ENCODE measurements at places on chromosomes 11 and 22. TPM values are rescaled to one million over a fixed set of nuclear protein-coding genes. Genes with fewer than 3 reads are reported as not detected.

DNA sequence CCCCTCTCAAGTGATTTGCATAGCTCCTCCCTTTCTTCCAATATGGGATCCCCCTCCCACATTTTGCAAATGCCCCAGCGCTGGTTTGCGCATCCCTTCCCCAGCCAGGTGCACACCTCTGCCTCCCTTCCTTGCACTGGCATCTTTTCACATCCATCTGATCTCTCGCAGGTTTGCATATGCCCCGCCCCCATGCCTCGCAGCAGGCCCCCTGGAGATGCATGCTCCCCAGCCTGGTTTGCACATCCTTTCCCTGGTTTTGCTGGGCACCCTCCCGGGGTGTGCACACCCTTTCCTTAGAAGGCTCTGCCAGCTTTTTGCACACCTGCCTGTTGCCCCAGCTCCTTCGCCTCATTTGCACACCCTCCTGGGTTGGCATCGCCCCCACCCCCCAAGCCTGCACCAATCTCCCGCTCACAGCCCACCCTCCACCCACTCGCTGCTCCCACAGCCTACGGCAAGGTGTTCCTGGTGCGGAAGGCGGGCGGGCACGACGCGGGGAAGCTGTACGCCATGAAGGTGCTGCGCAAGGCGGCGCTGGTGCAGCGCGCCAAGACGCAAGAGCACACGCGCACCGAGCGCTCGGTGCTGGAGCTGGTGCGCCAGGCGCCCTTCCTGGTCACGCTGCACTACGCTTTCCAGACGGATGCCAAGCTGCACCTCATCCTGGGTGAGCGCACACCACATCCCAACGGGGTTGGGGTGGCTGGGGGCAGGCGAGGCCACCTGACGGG is 917 bp downstream of the RPS6KA4 start:
- DNase-seq = no peak

GRCh38 chr11:114416441-114416961 is 16.0 kb downstream of the RBM7 start:
- no peak for DNase-seq

DNA sequence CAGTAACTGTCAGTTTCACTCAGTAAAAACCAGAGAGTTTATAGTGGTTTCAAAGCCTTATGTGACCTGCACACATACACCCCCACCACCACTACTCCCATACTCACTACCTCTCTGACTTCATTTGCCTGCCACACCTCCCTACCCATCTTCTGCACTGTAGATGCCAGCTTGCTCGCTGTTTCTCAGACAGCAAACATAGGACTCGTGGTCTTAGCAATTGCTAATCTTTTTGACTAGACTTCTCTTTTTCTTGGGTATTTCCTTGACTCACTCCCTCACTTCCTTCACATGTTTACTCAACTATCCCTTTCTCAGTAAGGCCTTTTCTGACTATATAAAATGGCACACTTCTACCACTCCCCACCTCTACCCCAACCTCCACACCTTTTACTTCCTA is 27.8 kb downstream of the CEP295 start:
- no peak for DNase-seq

- no peak for DNase-seq
Measured at GRCh38 chr22:39617342-39617741, 46.8 kb downstream of the CACNA1I start.

The SYT9 gene
- total RNA-seq = 0.42 TPM

DNA sequence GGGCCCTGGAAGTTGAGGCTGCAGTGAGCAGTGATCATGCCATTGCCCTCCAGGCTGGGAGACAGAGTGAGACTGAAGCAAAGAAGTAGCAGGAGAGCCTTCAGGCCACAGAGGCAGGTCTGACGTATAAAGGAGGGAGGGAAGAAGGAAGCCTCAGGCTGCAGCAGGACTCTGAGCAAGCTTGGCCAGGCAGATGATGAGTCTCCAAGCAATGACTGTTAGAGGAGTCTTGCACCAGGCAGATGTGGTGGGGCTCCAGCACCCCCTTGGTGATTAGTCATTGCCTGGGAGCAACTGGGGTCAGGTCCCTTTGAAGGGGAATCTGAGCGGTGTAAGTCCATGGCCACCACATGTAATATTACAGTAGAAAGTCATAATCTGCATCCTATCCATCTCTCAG is 36.6 kb upstream of the NFAM1 start:
- no peak for DNase-seq

The VWCE gene
- total RNA-seq = 40.1 TPM

DNA sequence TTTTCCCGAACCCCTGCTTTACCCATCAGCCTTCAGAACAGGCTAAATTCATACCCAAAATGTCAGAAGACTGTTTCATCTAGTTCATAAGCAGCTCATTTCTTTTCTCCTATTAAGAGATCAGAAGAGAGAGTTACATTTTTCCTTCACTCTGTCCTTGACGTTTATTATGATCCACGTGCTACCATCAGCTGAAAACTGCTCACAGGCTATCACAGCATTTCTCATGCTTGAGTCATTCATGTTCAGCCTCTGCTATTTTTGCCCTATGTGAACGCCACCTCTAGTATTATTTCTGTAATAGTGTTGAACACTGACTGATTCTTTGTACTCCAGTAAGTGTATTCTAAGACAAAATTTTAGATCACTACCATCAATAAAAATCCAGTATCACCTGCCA is 51.9 kb downstream of the SLC1A2 start:
- DNase-seq = no peak

The THY1 gene
- 0.44 TPM for total RNA-seq

DNA sequence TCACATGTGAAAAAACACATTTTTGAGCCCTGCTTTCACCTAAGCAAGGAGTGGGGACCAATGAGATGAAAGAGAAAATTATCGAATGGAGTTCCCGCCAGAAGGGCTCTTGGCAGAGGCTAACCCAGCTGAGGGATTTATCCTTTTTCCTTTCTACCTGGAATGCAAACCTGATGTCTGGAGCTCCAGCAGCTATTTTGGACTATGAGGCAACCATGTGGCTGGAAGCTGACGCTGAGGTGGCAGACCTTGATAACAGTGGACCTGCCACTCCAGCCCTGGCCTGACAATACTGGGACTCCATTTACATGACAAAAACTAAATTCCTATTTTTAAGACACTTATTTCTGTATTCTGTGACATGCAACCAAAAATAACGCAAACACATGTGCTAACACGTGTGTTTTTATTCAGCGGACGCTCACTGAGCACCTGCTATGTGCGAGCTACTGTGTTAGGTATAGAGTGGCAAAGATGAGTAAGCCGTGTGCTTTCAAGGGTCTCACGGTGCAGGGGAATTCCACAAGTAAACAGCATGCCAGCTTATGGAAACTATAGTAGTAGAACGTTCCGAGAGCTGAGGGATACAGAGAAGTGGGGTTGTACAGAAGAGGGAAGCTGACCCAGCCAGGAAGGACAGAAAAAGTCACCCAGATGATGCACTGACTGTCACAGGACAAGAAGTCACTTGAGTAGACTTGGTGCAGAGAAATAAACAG is 19.1 kb upstream of the ISX start:
- no peak for DNase-seq

DNA sequence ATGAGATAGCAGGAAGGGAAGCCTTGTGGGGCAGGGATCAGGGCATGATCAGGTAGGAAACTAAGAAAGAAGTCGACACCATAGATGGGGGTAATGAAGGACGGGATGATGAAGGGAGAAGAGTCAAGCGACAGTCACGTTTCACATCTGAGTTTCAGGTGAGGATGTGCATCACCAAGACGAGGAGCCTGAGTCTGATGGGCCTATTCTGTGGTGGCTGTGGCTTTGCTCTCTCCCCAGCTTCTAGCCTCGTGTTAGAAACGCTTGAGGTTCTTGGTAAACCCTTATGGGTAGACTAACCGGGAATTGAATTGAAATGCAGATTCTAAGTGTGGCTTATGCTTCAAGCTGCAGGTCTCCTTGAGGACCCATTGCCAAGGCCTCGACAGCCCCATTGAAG is 45.6 kb upstream of the LMO1 start:
- DNase-seq = no peak

GRCh38 chr22:37995460-37995859 is 11.1 kb upstream of the SOX10 start:
- no peak for DNase-seq

DNA sequence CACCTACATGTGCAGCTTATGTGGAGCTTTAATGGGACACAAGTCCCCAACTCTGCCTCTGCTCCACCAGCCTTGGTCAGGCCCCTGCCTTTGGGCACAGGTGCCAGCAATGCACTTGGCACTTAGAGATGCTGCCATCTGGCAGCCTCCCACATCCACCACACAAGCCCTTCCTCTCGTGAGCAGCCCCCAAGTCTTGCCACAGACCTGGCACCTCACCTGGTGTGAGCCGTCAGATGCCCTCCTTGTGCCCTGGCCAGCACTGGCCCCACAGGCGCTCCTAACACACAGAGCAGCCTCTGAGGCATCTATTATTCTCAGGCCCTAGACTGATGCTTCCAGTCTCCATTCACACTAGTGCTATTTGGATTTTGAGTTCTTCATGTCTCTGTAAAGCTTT is 24.5 kb upstream of the SERPIND1 start:
- no peak for DNase-seq

GRCh38 chr11:130737041-130737830 is 179.0 kb downstream of the SNX19 start:
- DNase-seq = no peak

The CTSW gene
- not detected for total RNA-seq

The YPEL4 gene
- total RNA-seq = 0.22 TPM

GRCh38 chr11:6617315-6617781 is 1.9 kb downstream of the TPP1 start:
- no peak for DNase-seq

- no peak for DNase-seq
Measured at GRCh38 chr11:90753546-90753945, 530.7 kb upstream of the CHORDC1 start.

DNA sequence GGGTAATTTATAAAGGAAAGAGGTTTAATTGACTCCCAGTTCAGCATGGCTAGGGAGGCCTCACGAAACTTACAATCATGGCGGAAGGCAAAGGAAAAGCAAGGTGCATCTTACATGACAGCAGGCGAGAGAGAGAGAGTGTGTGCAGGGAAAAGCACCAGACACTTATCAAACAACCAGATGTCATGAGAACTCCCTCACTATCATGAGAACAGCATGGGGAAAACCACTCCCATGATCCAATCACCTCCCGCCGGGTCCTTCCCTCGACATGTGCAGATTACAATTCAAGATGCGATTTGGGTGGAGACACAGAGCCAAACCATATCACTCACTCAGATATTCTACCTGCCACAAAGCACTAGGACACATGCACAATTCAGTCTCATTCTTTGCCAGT is 48.1 kb upstream of the HMGXB4 start:
- DNase-seq = no peak

- no peak for DNase-seq
Measured at GRCh38 chr11:46983598-46983997, 47.0 kb downstream of the CSTPP1 start.

DNA sequence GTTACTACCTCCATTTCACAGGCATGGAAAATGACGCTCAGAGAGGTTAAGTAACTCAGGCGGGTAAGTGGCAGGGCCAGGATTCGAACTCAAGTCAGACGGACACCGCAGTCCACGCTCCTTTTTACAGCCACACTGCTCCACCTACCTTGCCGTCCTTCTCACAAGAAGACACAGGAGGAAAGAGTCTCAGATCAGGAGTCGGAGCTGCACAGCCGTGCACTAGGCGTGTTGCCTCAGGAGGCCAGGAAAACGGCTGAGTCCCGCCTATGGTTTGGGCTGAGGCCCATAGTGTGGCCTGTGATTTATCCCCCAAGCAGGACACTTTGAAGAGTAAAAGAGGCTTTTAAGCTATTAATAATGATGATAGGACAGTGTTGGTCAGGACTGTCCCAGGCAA is 44.7 kb upstream of the CD5 start:
- DNase-seq = no peak

The PNPLA3 gene
- 11.4 TPM for total RNA-seq

- no peak for DNase-seq
Measured at GRCh38 chr11:31397239-31397834, 27.7 kb downstream of the DNAJC24 start.

GRCh38 chr11:46240371-46240770 is 37.1 kb upstream of the CREB3L1 start:
- DNase-seq = no peak

- no peak for DNase-seq
Measured at GRCh38 chr11:124717786-124718651, 21.7 kb upstream of the NRGN start.

DNA sequence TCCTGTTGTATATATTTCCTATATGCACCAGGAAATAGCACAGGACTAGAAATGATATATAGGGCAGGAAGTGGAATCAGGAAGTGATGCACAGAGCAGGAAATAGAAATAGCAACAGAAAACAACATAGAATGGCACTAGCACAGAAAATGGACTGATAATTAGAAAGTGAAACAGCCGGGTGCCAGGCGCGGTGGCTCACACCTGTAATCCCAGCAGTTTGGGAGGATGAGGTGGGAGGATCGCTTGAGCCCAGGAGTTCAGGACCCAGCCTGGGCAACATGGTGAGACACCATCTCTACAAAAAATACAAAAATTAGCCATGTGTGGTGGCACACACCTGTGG is 10.0 kb upstream of the RELT start:
- no peak for DNase-seq

The TPH1 gene
- 0.50 TPM for total RNA-seq

DNA sequence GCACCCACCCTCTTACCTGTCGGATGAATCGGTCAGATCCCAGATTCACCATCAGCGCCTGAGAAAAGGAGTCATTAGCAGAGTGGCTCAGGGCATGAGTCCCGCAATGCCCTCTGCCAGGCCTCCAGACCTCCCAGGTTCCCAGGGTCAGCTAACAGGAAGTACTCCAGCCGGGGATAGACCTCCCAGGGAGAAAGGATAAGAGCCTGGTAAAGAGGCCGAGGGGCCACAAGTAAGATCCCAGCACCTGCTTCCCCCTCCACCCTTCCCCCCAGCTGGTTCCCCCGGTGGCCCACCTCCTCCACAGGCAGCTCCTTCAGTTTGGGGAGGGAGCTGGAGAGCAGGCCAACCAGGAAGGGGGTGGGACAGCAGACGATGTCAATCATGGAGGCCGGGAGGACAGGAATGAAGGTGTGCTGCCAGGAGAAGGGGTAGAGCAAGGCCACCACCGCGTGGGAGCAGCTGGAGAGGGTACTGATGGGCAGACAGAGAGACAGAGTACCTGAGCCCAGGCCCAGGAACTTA is 16.4 kb downstream of the RPL27A start:
- DNase-seq = no peak

- no peak for DNase-seq
Measured at GRCh38 chr22:48405741-48406140, 1421.9 kb downstream of the BRD1 start.

DNA sequence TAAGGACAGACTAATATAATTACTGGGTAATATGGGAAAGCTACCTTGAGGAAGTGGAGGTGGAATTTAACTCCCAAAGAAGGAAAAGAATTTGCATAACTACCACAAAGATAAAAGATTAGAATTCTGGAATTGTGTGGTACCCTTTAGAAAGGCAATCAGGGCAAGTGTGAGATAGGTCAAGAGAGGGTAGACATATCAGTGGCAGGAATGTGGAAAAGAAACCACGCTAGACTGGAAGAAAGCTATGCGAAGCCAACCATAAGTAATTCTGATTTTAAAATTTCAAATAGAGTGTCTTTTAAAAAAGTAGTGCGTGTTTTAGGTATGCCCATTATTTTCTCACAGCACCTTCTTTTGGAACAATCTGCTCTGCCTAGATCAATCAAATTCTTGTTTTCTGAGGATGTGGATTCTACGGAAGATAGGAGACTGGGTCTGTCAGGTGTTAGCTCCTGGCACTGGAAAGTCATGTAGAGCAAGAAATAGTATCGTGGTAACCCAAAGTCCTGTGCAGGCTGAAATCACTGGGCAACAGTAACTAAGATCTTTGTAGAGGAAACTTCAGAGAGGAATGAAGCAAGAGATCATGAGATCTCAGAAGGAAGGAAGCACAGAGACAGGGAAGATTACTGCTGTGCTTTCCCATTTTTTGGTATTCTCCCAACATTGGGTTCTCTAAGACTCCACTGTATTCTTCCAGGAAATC is 111.3 kb upstream of the MTMR2 start:
- no peak for DNase-seq
